ENCODE measurements at places on chromosomes 2 and 18.

GRCh38 chr18:56382541-56382940, 255.9 kb downstream of the TXNL1 start:
- no peak for DNase-seq

DNA sequence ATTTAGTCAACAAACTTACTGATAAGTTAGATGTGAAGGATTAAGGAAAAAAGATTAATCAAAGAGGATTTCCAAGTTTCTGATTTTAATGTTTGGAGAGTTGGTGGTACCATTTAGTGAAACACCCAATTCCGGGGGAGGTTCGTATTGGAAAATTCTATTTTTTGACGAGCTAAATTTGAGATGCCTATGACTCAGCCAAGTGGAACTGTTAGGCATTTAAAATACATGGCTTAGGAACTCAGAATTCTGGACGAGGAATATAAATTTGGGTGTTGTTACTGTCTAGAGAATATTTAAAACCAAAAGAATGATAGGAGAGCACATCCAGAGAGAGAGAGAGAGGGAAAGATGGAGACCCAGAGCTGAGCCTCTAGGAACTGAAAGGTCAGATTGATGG, 103.6 kb downstream of the TMX3 start:
- no peak for DNase-seq

- DNase-seq, result no peak
Measured at GRCh38 chr2:45543257-45543656, 67.8 kb downstream of the SRBD1 start.

- DNase-seq, result no peak
Measured at GRCh38 chr2:205148755-205149154, 533.5 kb upstream of the NRP2 start.

DNA sequence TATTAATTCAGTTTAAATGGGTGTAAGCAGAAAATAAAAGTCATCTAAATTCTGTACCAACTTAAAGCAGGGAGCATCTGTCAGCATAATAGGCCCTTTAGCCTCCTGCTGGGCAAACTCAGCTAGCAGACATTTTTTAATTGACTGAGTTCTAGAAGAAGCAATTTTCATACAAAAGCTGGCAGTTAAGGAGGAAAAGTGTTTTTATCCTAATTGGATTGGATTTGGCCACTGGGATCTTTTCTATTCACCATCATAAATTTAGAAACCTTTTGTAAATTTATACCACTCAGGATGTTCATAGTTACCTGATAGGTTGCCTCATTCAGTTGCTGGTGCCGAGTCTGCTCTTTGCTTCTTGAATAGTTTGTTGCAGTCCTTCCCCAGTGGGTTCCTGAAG, 262.7 kb upstream of the FSIP2 start:
- no peak for DNase-seq

- no peak for DNase-seq
Measured at GRCh38 chr2:172373766-172374165, 53.6 kb upstream of the ITGA6 start.

GRCh38 chr2:32666704-32667103, 38.9 kb downstream of the TTC27 start:
- no peak for DNase-seq
